Vagina (tissue), 2 donors: ENCODE measurements at places on chromosomes 3 and 15. TPM values are rescaled to one million over a fixed set of nuclear protein-coding genes. Genes with fewer than 3 reads are reported as not detected.
A peak's percentile ranks its signal among the peaks of the same experiment; 100 is the strongest.

DNA sequence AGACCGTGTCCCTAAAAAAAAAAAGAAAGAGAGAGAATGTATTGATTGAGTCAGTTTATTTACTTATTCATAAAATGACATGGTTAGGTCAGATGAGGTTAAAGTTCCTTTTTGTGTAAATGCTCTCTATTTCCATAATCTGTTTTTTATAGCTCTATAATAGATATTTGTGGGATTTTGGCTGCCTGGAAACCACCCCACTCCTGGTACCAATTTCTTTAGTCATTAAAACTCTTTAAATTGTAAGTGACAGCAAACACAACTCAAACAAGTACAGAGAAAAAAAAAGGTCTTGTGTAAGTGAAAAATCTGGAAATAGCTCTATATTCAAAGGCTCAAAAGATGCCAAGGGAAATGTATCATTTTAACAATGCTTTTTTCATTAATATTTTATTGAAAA lies 11.0 kb upstream of the PPP4R2 start:
- no peak overlapping the region for H3K27ac ChIP-seq
- H3K27me3 ChIP-seq: no peaks in the 10 kb centered on the region
- H3K4me3 ChIP-seq: no peak overlapping the region
- no peak for DNase-seq
- no peaks in the 10 kb centered on the region for H3K4me1 ChIP-seq

DNA sequence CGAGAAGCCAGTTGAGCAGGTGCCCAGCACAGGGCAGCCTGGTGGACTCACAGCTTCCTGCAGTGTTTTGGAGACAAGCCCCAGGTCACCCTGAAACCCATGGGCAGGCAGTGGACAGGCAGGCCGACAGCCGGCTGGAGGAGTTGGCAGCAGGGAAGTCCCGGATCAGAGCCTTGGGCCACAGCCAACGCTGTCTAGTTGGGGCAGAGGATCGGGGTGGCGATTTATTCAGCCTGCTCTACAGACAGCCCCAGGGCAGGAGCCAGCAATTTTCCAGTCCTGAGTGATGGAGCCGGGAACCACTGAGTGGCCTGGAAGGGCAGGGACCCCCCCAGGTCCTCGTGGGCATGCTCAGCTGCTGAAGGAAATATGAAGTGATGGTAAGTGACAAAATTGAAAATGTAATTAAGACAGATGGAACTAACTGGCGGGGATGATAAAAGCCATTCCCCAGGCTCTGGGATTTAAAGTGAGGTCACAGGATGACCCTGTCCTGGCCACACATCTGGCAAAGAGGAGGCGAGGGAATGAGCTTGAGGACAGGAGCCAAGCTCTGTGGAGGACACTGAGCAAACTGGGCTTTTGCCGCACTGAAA lies 34.4 kb upstream of the TBC1D21 start:
- no peak for DNase-seq
- no peak overlapping the region for H3K4me3 ChIP-seq
- no peak overlapping the region for H3K27ac ChIP-seq
- H3K36me3 ChIP-seq: no peaks in the 10 kb centered on the region
- no peaks in the 10 kb centered on the region for H3K27me3 ChIP-seq

GRCh38 chr3:61903931-61904657 lies 342.7 kb downstream of the PTPRG start:
- peaks cover 25% of the 10 kb centered on the region for H3K4me1 ChIP-seq
- H3K27me3 ChIP-seq: no peaks in the 10 kb centered on the region
- no peak for DNase-seq
- H3K27ac ChIP-seq: peak overlapping the region; percentile 14
- no peak overlapping the region for H3K4me3 ChIP-seq

DNA sequence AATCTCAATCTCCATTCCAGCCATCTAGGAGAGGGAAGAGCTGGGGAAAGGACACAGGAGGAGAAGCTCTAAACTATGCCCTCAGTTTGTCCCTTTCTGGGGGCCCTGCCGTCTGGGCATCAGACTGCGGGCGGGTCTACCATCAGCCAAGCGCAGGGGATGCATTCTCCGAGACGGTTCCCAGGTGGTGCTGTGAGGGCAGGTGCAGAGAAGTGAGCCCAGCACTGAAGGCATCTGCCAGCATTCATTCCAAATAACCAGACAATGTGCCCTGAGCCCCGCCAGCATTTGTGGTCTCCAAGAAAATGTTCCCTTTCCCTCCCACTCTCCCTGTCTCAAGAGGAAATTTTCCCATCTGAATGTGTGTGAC lies 265.7 kb downstream of the XXYLT1 start:
- no peaks in the 10 kb centered on the region for H3K36me3 ChIP-seq
- peak; percentile 54 for DNase-seq
- H3K27ac ChIP-seq: no peak overlapping the region
- no peak overlapping the region for H3K4me3 ChIP-seq
- no peaks in the 10 kb centered on the region for H3K27me3 ChIP-seq

- no peak for DNase-seq
- peaks cover 97% of the 10 kb centered on the region for H3K4me1 ChIP-seq
- H3K4me3 ChIP-seq: no peak overlapping the region
- no peak overlapping the region for H3K27ac ChIP-seq
- H3K27me3 ChIP-seq: no peaks in the 10 kb centered on the region
Measured at GRCh38 chr3:150740733-150741496, 22.1 kb downstream of the SIAH2 start.

DNA sequence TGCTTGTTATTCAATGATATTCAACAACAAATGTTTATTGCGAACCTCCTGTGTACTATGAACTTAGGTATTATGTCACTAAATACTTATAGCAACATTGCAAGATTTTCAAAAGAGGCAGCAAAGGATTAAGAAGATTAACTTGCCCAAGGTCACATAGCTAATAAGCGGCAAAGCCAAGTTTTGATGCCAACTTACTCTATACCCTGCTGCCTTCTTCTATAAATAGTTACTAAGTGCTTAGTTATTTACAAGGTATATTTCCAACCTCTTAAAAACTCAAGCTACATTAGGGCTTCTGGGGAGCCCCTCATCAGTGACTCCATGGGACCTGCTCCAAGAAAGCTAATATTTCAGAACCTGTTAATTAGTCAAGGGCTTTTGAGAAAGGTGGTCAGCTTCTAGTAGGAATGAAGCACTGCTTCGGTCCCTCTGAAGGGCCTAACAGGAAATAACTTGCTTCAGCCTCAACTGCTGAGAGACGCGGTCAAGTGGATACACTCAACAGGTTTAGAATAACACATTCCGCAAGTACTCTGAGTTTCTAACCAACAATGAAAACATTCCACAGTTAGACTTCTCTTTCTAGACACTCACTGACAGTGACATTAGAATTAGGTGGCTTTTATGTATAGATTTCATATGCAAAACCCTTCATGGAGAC lies 125.5 kb downstream of the DGKG start:
- H3K4me1 ChIP-seq: no peaks in the 10 kb centered on the region
- DNase-seq: no peak
- no peak overlapping the region for H3K27ac ChIP-seq
- H3K27me3 ChIP-seq: no peaks in the 10 kb centered on the region

GRCh38 chr3:38110314-38111050 lies 26.4 kb downstream of the ACAA1 start:
- no peaks in the 10 kb centered on the region for H3K4me1 ChIP-seq
- H3K27ac ChIP-seq: no peak overlapping the region
- H3K4me3 ChIP-seq: no peak overlapping the region
- H3K27me3 ChIP-seq: no peaks in the 10 kb centered on the region
- H3K36me3 ChIP-seq: no peaks in the 10 kb centered on the region

DNA sequence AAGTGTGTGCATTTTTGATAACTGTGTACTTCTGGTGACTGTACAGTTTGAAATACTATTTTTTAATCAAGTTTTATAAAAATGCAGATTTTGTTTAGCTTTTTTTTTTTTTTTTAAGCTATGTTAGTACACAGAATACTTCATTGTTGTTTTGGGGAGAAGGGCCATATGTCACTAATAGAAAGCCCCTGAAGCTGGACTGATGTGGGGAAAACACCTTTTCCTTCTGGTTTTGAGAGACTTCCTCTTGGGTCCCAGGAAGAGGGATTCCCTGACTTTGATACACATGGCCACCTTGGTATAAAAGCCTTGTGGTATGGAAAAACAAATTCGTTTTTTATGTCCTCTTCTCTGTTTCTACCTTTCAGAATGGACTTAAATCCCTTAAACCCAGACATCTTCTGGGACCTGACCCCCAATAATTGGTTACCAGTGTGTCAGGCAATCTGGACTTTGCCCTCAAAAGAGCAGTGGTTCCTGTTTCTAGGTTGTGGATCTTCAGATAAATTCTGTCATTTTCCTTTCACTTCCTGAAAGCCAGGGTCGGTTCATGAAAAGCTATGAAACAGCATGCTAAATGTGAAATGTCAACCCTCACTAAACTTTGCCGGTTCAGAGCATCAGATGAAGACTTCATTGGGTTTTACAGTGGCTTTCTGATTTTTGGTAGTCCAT lies 31.1 kb upstream of the BLOC1S6 start:
- H3K27me3 ChIP-seq: no peaks in the 10 kb centered on the region
- no peaks in the 10 kb centered on the region for H3K4me1 ChIP-seq
- no peak overlapping the region for H3K27ac ChIP-seq
- H3K36me3 ChIP-seq: no peaks in the 10 kb centered on the region

GRCh38 chr3:24683090-24683489 lies 188.4 kb upstream of the THRB start:
- no peak overlapping the region for H3K27ac ChIP-seq
- H3K4me1 ChIP-seq: peaks cover 5% of the 10 kb centered on the region
- no peak overlapping the region for H3K4me3 ChIP-seq

DNA sequence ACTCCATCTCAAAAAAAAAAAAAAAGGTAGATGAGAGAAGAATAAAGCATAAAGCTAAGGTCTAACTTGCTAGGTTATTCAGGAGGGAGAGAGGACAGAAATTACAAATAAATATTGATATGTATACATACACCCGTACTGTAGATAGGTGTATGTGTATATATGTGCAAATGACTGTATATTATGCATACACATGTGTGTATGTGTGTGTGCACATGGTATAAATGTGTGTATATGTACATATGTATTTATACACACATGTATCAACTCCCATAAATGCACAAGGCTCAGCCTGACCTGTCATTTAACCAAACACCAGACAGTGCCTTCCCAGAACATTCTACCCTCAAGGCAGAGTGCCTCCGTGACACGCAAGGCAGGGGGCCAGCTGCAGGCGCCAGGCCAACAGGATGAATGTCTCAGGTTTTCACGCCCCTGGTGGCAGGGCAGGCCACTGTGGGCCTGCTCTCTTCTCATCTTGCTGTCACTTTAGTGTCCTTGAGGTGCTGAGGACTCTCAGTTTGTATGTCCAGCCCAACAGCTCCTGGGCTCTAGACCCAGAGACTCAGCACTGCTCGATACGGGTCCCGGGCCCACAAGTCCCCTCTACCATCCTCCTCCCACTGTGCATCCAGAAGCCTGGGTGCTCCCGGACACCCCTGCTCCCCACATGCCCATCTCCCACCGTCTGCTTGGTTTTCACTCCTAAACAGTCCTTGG lies 40.4 kb downstream of the TM2D3 start:
- H3K36me3 ChIP-seq: no peaks in the 10 kb centered on the region
- H3K4me1 ChIP-seq: peaks cover 21% of the 10 kb centered on the region
- DNase-seq: no peak
- H3K27me3 ChIP-seq: no peaks in the 10 kb centered on the region
- no peak overlapping the region for H3K27ac ChIP-seq

DNA sequence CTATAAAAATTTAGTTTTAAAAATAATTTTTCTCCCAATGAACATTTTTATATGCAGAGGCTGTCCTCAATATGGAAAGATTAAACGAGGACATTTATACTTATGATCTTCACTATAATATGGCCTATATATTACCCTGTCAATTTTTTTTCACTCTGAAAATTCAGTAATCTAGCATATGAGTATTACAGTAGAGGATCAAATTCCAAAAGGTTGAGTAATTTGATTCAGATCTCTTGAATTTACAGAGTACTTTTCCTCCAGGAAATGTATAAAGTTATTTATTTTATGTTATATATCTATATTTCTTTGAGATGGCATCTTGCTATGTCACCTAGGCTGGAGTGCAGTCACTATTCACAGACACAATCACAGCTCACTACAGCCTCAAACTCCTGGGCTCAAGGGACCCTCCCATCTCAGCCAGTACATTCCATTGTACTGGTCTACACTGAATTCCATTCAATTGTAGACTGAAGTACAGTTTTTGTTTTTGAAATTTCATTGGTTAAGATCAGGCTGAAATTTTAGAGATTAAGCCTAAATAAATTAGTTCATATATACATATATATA lies 16.3 kb upstream of the TRPM7 start:
- no peaks in the 10 kb centered on the region for H3K27me3 ChIP-seq
- no peaks in the 10 kb centered on the region for H3K4me1 ChIP-seq
- no peak overlapping the region for H3K27ac ChIP-seq

- DNase-seq: no peak
- H3K27ac ChIP-seq: no peak overlapping the region
- H3K4me1 ChIP-seq: peaks cover 11% of the 10 kb centered on the region
- H3K4me3 ChIP-seq: no peak overlapping the region
- H3K27me3 ChIP-seq: no peaks in the 10 kb centered on the region
Measured at GRCh38 chr3:14386254-14386653, 16.2 kb upstream of the SLC6A6 start.

GRCh38 chr3:154240235-154240634 lies 84.1 kb downstream of the DHX36 start:
- no peak for DNase-seq
- H3K27me3 ChIP-seq: no peaks in the 10 kb centered on the region
- no peak overlapping the region for H3K4me3 ChIP-seq
- peaks cover 17% of the 10 kb centered on the region for H3K4me1 ChIP-seq
- no peak overlapping the region for H3K27ac ChIP-seq

- DNase-seq: no peak
- no peak overlapping the region for H3K27ac ChIP-seq
- no peaks in the 10 kb centered on the region for H3K27me3 ChIP-seq
- H3K4me3 ChIP-seq: no peak overlapping the region
Measured at GRCh38 chr3:104547031-104547430, 819.7 kb upstream of the ALCAM start.

DNA sequence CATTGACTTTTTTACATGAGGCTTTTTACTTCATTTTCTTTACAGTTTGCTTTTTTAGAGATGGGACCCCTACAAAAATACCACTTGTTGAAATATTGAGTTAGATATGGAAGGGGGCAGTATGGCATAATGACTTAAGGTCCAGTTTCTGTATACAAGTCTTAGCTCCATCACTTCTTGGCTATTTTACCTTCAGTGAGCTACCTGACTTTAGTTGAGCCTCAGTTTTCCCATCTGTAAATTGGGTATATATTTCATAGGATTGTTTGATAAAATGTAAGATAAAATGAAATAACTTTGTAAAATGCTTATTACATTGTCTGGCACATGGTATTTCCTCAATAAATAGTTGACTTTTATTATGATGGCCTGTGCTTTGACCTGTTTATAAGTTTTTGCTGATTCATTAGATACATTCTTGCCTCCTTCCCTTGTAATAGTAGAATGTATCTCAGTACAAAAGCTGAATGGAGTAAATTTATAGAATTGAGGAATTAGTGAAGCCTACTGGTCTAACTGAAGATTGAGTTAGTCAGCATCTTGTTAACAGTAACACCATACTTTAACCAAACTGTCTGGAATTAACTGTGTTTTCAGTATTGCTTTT lies 27.6 kb downstream of the TBC1D23 start:
- no peaks in the 10 kb centered on the region for H3K4me1 ChIP-seq
- no peak overlapping the region for H3K4me3 ChIP-seq
- no peak for DNase-seq
- H3K36me3 ChIP-seq: no peaks in the 10 kb centered on the region
- H3K27me3 ChIP-seq: no peaks in the 10 kb centered on the region

The MAGEL2 gene
- total RNA-seq: 2.0 TPM

The ARGFX gene
- not detected for total RNA-seq

The TNFAIP8L3 gene
- total RNA-seq: 21.9 TPM

The MAP6D1 gene
- not detected for total RNA-seq

The CCR2 gene
- total RNA-seq: 1.2 TPM

The SLC6A1 gene
- 2.0 TPM for total RNA-seq

The TOP2B gene
- total RNA-seq: 88.1 TPM

The GOLGA6A gene
- total RNA-seq: 0.25 TPM

The CPA3 gene
- 14.5 TPM for total RNA-seq

The OGG1 gene
- total RNA-seq: 51.6 TPM
